ENCODE measurements at places on chromosomes 4 and X. TPM values are rescaled to one million over a fixed set of nuclear protein-coding genes. Genes with fewer than 3 reads are reported as not detected.

KLB gene
- total RNA-seq, result not detected

SLC16A2 gene
- 2.0 TPM for total RNA-seq

PAK3 gene
- 0.29 TPM for total RNA-seq

CAPN6 gene
- not detected for total RNA-seq

HPGD gene
- total RNA-seq, result not detected

MAGEA11 gene
- total RNA-seq, result not detected

CT83 gene
- not detected for total RNA-seq

HHIP gene
- total RNA-seq, result 854 TPM

CXCL1 gene
- 51.0 TPM for total RNA-seq

TEX13C gene
- total RNA-seq, result not detected

TRIM2 gene
- 9.5 TPM for total RNA-seq

ZNF595 gene
- 18.4 TPM for total RNA-seq

DCK gene
- total RNA-seq, result 21.1 TPM

SORBS2 gene
- 191 TPM for total RNA-seq

GRID2 gene
- total RNA-seq, result not detected

RTL9 gene
- total RNA-seq, result not detected

Measured in vein endothelial cell (primary cell).